Stimulated activated CD4-positive, alpha-beta T cell treated with anti-CD3 and anti-CD28 coated beads, TNF-alpha, amount 100 ng/mL, for 1 hour (primary cell): ENCODE measurements at places on chromosomes 7 and 10.

DNA sequence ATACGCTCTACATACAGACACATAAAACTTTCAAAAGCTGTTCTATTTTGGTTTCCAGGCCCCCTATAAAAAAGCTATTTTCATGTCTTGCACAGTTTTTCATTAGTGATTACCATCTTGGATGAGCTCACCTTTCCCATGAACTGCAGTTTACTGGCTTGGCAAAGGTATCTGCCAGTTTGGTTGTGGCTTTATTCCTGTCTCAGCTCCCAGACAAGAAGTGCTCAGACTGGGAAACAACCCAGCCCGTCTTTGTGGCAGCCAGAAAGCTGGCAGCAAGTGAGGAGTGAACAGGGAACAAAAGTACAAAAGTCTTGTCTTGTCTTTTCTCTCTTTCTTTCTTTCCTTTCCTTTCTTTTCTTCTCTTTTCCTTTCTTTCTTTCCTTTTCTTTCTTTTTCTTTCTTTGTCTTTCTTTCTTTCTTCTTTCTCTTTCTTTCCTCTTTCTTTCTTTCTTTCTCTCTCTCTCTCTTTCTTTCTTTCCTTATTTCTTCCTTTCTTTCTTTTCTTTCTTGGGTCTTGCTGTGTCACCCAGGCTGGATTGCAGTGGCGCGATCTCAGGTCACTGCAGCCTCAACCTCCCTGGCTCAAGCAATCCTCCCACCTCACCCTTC lies 138.8 kb downstream of the CFAP58 start:
- DNase-seq: no peak

DNA sequence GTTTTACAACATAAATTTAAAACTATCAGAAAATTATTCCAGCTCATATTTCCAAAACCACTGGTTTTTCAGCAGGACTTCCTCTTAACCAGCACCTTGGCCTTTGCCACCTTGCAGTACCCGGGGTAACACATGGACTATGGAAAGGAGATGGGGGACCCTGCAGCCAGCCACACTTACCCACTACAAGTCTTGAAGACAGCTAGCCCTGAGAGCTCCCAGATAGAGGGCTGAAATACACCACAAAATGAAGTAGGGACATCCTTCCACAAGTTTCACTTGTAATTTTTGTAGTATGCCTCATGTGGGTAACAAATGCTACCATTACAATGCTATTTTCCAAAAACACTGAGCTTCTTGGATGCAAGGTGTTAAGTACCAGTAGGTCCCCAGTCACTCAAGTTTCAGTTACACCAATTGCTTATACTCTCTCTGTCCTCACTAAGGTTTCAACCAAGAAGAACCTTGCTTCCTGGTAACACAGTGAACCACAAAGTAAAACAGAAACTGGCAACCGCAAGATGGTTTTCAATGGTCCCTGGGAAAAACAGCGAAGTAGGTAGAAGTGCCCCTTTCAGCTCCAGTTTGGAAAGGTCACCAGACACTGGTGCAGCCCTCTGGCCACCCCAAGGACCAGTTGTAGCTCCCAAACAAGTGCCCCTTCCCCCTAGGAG lies 110.9 kb downstream of the SGMS1 start:
- no peak for DNase-seq

GRCh38 chr10:31677195-31678138 lies 251.2 kb downstream of the ARHGAP12 start:
- DNase-seq: no peak

DNA sequence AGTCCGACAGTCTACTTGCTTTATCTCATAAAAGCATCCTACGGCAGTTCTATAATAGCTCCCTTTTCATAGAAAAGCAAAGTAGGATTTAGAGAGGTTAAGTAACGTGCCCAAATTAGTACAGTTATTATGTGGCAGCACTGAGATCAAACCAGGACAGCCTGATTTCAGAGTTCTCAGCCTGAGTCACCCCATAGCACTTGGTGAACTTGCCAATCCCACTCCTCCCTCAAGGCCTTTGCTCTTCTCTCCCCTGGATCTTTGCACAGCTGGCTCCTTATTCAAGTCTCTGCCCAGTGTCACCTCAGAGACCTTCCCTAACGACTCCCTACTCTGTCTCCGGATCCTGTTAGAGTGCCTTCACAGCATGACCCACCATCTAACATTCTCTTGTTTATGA lies 438.0 kb upstream of the NFE2L3 start:
- DNase-seq: no peak

DNA sequence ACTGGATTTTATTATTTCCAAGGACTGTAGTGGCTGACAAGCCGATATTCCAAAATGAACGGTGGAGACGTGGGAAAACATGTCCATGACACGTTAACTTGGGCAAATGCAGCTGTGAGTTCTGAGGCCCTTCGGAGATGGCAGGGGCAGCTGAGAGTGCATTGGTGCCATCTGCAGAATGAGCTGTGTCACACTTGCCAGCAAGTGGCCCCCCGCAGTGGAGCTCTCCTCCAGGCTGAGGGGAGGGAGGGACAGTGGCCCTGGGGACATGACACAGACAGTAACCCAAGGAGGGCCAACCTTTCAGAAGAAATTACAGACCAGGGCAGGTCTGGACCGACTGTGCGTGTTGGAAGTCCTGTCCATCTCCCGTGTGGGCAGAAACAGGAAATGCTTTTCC lies 139.4 kb downstream of the SVIL start:
- DNase-seq: no peak

- no peak for DNase-seq
Measured at GRCh38 chr10:51643734-51644133, 55.7 kb downstream of the CSTF2T start.

GRCh38 chr10:77082601-77083252 lies 554.9 kb downstream of the KCNMA1 start:
- no peak for DNase-seq

DNA sequence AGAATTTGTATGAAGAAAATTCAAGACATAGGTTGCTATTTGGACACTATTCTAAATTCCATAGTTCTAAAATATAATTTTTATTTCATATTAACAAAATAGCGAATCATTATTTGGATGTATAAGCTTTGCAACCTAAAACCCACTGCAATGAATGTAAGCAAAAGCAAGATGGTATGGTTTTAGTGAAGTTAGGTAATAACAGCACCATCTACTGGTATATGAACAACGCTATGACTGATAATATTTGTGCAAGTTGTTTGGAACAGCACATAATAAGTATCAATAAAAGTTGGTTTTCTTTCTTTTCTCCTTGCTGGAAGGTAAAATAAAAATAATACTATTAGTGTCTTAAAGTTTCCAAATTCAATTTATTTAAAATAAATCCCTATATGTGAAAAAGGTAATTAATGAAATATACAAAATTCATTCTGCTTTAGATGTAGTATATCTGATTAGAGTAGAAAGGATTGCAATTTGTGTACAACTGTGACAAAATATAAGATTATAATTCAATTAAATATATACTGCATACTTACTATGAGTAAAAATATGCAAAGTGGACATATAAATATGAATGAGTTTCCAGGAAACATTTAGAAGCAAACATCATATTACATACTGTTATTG lies 79.0 kb upstream of the LSM8 start:
- no peak for DNase-seq

GRCh38 chr7:108079648-108080591 lies 50.2 kb downstream of the LAMB4 start:
- no peak for DNase-seq

- DNase-seq: no peak
Measured at GRCh38 chr10:124101351-124101750, 8.0 kb upstream of the CHST15 start.

DNA sequence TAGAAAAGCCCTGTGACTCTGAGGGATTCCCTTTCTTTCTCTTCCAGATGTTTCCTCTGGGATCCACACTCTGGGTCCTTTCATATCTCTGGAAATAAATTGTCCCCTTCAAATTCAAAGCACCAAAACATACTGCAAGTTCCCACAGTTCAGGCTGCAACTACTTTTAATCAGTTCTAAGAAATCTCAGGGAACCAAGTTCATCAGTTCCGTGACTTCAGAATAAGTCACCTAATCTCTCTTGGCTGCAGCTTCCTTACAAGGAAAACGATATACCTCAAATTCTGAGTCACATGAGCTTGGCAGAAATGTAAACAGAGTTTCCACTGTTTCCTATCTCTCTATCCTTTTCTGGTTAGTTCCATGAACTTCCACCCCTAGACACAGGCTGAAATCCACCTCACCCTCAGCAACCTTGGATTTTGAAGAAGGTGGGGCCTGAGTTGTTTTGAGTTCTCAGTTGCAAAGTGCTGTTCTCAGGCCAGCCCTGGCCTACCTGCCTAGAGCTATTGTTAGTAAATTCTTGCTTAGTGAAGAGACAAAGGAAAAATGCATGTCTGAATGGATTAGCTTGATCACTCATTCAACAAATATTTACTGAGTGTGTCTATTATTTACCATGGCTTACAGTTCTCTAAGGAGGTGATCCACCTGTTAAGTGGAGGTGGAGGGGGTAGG lies 59.3 kb upstream of the IL6 start:
- DNase-seq: no peak

DNA sequence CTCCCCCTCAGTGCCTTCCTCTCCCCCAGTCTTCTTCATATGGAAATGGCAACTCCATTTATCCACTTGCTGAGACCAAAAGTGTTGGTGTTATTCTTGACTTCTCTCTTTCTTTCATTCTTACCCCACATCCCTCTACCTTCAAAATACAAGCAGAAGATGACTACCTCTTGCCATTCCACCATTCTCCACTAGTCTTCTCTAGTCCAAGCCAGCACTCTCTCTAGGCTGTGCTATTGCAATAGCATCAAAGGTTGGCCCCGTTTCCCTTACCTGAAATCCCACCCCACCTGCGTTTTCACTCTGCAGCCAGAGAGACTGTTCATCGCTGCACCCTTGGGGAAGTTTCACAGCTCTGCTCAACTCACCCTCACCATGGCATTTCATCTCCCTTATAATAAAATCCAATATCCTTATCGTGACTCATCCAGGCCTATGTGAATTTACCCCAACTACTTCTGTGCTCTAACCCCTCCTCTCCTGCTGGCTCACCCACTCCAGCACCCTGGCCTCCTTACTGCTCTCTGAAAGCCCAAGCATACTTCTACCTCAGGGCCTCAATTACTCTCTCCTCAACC lies 109.1 kb downstream of the LSM5 start:
- DNase-seq: no peak

DNA sequence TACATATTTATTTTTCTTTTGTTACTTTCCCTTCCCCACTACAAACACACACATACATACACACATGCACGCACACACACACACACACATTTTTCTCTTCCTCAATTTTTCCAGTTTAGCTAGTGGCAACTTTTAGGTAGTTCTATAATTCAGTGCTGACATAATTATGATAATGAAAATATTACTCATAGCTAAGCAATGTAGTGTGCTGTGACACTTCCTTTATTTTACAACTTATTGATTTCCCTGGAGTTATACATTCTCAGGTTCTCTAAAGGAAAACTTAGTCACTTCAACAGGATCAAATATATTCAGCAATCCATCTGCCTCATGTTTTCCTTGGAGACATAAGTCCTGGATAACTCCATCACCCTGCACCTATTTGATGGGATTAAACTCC lies 151.6 kb downstream of the CACNA2D1 start:
- no peak for DNase-seq

- DNase-seq: no peak
Measured at GRCh38 chr10:89518876-89519842, 16.2 kb downstream of the SLC16A12 start.

DNA sequence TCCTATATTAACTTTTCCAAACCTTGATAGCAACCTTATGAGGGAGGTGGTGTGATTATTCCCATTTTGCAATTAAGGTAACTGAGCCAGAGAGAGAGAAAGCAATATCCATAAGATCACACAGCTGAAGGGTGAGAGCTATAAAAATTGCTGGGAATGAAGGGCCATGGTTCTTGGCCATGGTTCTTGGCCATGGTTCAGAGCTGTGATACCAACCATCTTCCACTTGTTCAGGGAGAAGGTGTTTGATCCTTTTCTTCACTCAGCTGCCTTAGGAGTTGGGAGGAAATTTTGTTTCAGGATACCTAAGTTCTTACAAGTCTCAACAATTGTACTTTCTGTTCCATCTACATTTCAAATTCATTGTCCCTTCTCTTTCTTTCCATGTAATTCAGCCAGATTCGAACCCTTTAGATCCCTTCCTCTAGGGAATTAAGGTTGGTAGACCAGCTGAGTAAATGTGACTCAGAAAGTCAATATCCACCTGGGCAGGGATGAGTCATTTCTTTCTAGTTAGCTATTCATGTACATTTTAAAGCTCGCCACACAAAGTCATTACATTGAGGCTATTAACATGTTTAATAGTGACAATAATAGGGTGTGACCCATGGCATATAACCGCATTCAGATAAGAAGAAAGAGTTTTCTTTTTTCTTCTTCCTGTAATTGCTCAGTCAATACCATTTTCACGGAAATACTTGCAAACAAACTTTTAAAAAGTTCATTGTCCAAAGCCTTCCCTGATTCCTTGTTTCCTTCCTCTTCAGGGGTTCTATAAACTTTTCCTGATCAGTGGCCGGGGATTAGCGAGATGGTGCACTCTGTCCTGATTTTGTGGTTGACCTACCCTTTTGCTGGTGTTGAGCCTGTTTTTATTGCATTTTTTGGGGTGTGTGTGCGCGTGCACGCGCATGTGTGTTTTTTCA lies 143.4 kb downstream of the TCF7L2 start:
- DNase-seq: no peak

DNA sequence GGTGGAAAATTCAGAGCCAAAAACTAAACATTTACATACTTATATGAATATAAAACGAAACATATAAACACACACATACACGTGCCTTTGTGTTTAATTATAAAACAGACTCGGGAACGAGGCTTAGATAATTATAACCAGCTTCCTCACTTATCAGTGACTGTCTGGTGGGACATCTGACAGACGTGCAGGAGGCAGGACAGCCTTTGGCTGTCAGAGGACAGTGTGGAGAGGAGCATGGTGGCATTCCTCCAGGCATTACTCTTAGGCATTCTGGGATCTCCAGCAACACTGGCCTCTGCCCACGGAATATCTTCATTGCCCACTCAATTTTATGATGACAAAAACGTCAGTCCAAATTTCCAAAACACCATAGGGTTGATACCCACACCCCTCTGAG lies 262.2 kb upstream of the NFE2L3 start:
- no peak for DNase-seq

DNA sequence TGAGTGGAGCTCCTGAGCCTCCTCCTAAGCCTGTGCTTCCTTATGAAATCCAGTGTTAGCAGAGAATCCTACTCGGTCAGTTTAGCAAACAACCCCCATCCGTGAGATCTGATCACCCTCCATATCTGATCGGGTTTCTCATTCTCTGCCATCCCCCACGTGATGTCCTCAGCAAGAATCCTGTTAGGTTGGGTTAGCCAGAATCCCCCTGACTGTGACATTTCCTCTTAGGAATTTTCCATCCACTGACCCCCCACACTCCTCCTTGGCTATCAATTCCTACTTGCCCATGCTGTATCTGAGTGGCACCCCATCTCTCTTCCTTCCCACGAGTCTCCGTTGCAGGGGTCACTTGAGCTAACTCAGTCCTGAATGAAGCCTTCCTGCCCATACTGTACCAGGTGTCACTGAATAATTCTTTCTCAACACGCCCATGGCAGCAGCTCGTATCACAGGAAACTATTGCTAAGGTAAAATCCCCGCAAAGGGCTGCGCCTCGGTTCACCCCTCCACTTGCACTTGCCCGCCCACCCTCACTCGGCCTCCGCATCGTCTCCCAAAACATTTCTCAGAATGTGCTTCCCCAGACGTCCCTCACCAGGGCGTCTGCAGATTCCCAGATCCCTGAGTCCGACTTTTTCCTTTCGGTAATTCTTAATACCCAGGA lies 44.1 kb downstream of the MYOF start:
- no peak for DNase-seq
